Fibroblast of skin of right biceps (primary cell): ENCODE measurements at places on chromosomes 3 and 15.

DNA sequence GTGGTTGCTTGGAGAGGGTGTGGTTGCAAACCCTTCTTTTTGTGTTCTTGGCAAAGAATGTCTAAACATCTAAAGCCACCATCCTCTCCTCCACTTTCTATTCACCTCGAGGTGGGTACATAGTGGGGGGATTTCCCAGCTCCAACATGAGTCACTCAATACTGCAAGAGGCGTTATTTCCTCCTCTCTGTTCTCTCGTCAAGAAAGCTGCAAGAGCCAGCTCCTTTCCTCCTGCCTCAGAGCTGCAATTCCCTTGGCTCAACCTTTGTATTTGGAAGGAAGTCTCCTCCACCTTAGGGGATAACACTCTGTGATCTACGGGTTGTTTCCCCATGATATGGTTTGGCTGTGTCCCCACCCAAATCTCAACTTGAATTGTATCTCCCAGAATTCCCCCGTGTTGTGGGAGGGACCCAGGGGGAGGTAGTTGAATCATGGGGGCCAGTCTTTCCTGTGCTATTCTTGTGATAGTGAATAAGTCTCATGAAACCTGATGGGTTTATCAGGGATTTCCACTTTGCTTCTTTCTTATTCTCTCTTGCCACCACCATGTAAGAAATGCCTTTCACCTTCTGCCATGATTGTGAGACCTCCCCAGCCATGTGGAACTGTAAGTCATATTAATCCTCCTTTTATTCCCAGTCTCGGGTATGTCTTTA lies 138.4 kb downstream of the PLCL2 start:
- no peak for DNase-seq

DNA sequence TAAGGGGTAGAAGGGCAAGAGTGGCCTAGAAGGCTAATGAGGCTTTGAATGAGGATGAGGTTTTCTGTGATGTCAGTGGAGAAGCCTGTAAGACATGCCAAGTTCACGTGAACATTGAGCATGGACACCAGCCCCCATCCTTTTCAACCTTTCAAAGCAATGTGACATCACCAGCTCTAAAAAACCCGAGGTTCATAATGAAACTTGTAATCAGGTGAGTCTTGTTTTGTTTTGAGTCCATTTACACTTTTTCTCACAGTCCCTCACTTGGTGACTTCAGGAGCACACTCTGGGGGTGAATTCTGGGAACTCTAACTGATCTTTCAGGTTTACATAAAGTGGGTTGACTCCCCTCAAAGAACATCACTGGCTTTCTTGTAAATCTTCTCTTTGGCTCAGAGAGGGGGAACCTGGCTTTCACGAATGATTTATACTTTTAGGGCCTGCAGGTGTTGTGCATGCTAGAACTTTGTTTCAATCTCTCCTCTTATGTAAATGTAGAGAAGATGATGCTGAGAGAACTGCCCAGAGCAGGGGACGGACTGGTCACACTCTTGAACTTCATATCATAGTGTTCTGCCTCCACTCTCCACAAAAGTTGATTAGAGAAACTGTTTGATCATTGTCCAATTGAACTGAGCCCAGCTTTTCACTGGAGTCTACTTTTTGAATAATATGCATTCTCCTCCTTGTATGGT lies 224.7 kb upstream of the SATB1 start:
- DNase-seq, result no peak

DNA sequence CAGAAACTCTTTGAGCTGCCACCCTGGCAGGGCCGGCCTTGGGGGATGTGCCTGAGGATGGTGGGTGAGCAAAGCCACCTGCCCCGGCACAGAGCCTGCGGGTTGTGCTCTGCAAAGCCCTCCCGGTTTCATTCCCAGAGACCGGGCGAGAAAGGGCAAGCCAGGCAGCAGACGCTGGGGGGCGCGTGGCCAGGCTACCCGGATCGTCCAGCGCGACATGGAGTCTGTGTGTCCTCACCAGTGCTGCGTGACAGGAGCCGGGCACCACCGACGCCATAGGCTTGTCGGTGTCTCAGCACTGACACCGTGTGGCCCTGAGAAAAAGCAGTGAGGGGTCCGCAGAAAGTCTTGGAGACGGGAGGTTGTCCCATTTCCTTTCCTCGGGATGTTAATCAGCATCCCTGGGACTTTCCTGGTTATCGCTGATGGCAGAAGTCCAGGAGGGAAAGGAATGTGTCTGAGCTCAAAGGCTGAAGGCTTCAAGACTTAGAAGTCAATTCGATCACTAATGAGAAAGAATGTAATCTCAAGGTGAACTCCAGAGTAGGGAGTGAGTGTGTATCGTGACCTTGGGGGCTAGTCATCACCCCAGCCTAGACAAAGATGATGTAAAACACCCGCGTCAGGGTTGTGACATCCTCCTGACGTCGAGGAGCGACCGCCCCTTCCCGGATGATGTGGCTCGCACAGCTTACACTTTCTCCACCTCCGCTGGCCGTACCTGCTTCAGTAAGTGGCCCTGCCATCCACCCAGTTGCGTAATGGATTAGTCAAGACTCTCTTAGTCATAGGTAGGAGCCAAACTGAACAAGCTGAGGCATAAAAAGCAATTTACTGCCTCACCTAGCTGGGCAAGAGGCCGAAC lies 36.3 kb upstream of the PLA2G4E start:
- peak; percentile 79 for DNase-seq

DNA sequence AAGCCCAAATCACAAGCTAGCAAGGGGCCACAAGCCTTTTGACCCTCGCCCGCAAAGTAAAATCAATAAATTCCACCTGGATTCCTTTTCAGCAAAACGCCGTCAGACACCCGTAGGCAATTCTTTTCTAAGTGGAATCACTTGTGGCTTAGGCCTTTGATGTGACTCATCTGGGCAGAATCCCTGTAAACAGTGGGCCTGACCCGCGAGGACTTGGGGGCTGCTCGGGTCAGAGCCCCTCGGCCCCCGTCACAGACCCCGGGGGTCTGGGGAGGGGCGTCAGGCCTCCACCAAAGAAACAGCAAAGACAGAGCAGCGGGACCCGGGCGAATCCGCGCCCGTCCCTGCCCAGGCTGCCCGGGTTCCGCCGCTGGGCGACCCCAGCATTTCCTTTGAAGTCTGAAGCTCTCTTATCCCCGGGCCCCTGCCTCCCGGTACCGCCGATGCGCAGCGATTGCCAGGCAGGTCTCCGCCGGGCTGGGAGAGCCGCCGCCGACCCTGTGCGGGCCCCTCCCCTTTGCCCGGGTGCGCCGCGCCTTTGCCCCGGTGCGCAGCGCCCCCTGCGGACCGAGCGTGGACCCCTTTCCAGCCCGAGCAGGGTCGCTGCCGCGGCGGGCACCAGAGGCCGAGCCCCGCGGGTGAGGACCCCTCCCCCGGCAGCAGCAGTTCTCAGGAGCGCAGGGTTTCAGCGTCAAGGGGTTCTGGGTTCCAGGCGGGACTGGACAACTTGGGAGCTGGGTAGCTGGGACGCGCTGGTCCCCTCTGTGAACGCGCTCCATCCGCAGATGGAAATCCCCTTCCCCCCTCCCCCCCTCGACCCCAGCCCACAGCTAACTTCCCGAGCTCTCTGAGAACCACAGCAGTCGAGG lies 178.3 kb downstream of the UACA start:
- peak; percentile 42 for DNase-seq

- no peak for DNase-seq
Measured at GRCh38 chr3:65662095-65662494, 376.6 kb downstream of the MAGI1 start.

DNA sequence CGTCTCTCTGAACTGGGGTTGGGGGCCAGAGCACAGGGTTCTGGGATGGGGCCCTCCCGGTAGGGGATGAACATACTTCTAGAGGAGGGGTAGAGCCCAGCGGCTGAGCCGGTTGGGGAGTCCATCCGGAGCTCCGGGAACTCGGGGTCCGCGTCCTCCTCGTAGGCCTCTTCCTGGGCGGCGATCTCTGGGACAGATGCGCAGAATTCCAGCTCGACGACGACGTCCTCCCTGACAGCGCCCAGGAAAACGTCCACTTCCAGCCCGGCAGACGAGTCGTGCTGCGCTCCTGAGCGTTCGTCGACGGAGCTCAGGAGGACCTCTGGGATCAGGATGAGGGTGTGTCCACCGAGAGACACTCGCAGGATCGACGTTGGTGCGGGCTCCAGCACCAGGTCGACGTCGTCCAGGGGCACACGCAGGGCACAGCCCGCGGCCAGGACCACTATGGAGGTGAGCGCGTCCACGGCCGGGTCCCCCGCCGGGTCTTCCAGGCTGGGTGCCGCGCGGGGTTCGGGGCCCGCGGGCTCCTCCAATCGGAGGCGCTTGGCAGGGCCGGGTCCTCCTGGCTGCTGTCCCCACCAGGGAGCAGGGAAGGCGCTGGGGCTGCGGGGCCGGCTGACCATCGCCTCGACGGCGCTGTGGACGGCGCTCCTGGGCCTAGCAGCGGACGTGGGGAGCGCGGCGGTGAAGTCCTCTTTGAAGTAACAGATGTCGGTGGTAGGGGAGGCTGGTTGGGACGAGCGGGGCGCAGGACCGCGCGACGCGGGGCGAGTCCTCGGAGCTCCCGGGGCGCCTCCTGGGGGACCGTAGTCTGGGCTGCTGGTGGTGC lies 474 bp downstream of the PRR23B start:
- no peak for DNase-seq

DNA sequence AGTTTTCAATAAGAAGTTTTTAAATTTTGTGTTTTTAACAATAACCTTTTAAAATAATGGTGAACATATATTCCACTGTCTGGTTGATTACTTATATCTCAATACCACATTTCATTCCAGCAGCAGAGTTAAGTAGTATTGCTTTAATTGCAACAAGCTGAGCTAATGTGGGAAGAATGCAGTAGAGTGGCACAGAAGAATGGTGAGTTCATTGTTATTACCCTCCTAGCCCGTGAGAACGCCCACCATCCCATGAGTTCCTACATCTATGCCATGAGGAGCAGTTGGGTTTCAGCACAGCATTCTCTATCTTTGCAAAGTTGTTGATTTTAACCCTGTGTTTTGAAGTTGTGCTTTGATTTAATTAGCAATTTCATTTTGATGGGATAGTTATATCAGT lies 17.8 kb upstream of the NR2E3 start:
- peak; percentile 52 for DNase-seq

- DNase-seq, result peak; percentile 37
Measured at GRCh38 chr3:180320631-180321030, 281.3 kb upstream of the TTC14 start.

DNA sequence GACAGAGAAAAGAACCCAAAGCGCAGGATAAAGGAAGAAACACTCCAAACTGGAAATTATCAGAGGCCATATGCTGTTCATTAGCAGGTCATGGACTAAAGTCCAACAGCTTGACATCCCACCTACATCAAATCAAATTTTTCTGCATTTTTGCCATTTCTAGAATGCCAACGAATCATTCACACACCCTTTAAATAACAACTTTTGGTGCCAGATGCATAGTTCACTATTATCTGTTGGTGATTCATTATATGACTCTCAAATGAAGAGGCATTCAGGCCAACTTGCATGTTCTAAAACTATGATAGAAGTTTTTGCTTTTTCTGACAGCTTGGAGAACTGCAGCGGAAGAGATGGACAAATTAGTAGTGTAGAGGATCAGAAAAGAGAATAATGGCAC lies 529.8 kb upstream of the NAALADL2 start:
- DNase-seq, result peak; percentile 92

DNA sequence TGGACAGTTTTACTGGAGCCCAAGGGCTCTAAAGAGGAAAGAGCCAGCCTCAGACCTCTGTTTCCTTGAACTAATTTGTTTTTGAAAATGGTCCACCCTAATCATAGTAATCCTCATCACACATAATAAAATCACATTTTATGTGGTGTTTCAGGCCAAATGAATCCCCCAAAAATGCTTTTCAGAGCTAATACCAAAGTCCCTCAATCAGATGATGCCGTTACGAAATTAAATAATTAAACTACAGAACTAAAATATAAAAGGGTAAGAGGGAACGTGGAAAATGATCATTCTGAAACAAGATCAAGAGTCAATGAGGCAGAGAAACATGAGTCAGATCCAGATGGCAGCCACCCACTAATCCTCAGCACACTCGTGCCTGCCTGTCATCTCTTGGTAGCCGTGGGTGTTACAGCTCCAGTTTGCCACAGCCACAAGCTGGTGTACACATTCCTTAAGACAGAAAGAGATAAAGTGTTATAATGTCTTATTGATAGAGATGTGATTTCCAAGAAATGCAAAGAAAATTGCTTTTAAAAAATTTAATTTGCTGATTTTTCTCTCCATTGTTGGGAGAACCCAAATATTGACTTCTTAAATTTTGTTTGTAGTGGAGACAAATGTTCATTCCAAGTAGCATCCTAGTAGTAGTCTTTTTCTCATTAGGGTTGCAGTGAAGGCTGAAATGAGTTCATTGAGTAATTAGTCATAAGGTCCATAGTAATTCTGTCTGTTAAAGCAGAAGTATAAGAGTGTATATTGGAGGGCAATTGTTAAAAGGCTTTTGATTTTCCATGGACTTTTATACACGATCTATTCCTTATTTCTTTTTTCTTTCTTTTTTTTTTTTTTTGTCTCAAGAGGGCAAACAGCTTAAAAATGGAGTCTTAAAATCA lies 104.2 kb downstream of the AGBL1 start:
- no peak for DNase-seq

DNA sequence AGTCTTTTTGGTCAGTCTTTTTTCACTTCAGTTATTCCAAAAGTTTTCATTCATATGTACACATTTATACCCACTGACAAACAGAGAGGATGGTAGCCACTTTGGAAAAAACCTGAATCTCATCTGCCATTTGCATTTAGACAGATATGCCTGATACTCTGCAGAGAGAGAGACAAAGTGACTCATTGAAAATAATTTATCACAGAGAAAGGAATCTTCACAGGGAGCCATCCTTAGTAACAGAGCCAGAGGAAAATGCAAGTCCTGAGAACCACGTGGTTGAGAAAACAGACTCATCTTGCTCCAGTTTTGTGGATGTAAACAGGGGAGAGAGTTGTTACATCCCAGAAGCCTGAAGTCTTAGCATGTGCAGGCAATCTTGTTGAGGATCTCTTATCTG lies 28.2 kb upstream of the PLAAT1 start:
- DNase-seq, result no peak

GRCh38 chr15:31439328-31439727 lies 112.7 kb downstream of the KLF13 start:
- DNase-seq, result peak; percentile 27

DNA sequence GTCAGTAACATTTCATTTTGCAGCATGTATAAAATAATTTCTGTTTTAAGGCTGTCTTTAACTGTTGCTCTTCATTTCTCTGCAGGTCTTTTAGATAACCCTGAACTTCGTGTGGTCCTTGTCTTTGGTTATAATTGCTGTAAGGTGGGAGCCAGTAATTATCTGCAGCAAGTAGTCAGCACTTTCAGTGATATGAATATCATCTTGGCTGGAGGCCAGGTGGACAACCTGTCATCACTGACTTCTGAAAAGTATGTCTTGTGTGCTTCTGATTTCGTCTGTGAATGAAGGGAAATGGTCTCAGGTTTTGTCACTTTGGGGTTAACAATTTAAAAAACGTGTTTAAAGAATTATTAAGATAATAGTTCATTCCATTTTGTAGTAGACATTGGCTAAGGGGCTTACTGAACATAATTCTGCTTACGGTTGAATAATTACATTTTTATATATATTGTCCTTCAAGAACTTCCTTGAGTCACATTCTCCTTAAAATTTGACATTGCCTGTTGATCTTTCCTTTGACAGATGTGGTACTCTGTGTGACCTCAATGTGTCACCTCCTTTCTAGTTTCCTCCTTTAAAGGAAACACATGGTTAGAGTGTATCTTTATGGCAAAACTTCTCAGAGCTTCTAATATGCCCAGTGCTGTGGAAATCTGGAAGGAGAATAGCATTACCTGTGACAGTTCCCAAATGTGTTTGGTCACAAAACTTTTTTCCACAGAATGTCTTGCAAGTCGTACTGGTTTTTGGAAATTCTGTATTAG lies 26.3 kb downstream of the FBXO22 start:
- DNase-seq, result no peak

- DNase-seq, result peak; percentile 53
Measured at GRCh38 chr3:196341137-196341536, 2.9 kb upstream of the TM4SF19 start.
